RWPE1 (cell line): ENCODE measurements at places on chromosomes 5 and 9.

DNA sequence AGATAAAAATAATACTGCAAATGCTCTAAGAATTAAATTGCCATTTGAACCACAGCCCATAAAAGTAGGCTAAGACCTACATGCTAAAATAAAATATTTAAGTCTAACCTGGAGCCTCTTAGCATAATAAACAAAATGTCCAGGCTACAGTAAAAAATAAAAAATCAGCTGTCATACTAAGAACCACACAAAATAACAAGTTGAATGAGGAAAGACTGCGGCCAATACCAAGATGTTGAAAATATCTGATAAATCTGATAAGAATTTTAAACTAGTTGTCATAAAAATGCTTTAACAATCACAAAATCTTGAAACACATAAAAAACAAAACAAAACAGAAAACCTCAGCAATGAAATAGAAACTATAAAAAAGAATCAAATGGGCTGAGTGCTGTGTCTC, 336.9 kb upstream of the MSX2 start:
- no peak for DNase-seq

DNA sequence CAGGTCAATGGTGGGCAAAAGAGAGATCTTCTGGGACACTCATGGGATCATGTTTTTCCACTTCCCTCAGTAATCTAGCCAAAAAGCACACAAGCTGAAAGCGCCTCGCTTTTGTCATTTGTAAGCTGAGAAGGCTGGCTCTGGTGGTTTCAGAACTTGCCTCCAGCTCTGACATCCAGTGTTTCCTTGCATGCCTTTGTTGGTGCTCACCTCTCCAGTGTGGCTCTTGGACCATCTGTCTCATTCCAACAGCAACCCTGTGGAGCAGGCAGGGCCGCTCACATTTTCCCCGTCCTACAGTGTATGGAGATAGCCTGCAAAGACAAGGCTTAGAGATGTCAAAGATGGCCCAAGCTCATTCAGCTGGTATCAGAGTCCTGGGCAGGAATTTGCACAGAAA, 160.8 kb upstream of the KLF4 start:
- DNase-seq, result no peak

GRCh38 chr9:125630436-125630835, 76.6 kb downstream of the MAPKAP1 start:
- no peak for DNase-seq

DNA sequence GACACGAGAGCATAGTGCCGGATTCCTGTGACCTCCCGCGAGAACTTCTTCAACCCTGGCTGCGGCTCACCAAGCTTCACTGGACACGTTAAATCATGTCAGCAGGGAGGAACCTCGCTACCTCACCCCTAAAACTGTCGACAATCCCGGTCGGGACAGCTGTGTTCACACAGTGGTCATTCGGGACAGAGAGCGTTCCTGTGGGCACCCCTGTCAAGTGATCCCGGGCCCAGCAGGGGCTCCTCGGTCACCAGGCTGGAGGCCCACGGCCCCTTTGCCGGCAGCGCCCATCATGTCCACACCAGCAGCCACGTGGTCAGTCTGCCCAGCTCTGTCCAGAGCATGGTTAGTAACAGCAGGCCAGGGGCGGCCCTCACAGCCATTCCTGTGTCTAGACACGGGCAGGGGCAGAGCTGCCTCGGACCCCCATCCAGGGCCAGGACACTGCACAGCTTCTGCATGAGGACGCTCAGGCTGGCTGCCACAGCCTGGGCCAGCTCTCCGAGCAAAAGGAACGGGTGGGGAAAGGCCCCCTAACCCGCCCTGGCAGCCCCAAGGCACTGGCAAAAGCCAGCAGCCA, 3.5 kb downstream of the INPP5E start:
- no peak for DNase-seq

DNA sequence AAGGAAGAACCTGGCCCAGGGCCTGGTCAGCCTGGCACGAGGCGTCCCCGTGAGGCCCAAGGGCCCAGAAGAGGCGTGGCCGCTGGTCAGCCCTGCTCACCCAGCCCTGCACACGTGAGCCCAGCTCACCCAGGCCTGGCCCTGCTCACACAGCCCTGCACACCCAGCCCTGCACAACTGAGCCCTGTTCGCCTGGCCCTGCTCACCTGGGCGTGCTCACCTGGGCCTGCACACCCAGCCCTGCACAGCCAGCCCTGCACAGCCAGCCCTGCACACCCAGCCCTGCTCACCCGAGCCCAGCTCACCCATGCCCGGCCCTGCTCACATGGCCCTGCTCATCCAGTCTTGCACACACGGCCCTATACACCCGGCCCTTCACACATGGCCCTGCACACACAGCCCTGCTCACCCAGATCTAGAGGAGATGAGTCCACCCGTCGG, 2.1 kb downstream of the ZDHHC11 start:
- no peak for DNase-seq

- no peak for DNase-seq
Observed at GRCh38 chr9:26597542-26598149, 295.0 kb downstream of the CAAP1 start.

DNA sequence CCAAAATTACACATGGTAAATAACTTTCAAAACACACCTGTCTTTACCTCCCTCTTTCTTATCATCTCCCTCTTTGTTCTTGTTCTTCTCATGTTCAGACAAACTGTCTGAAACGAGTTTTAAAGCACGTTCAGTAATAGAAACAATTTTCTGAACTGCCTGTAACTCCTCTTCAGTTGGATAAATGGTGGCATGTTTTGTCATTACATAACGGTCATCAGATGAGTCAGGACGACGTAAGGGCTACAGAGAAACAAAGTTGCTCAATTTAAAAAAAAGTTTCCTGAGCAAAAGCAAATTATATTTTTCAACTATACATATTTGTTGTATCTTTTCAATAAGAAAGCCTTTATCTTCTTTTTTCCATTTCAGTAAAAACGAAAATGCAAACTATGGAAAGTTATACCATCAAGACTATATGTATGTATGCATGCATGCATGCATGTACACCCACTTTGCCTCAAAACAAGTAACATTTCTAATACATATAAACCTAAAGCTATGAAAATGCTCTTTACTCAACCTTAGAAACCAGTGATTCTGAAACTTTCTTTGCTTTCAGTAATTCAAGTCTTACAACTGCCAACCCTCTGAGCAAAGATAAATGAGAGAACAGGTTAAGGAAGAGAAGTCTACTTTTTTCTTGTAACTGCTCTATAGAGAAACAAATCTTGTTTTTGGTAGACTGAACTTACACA, 56.0 kb downstream of the ZFR start:
- no peak for DNase-seq

DNA sequence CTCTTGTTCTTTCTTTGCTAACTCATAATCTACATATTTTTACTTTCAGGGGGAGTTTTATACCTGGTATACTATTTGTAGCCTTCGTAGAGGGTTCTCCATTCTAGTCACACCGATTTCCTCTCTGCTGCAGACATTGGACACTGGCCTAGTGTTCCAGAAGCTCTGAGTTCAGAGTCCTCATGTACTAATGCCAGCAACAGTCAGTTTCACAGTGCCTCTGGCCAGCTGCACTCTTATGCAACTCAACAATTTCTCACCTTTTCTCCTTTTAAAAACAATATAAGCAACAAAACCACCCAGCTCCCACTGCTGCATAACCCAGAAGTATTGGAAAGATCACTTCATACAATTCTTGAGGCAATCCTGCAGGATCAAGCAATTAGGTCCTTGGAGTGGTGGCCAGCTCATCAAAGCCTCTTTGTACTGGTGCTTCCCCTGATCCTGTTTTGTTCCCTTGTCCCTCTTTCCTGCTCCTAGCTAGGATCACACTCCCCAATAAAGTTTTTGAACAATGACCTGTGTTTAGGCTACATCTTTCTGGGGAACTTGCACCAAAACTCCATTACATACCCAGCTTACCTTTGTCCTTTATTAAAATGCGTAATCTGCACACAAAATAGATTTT, 98.1 kb upstream of the TUT7 start:
- no peak for DNase-seq

- DNase-seq, result peak; percentile 91
Observed at GRCh38 chr5:74903165-74903787, 37.1 kb upstream of the FAM169A start.

- no peak for DNase-seq
Observed at GRCh38 chr5:83312663-83313062, 158.9 kb upstream of the VCAN start.

DNA sequence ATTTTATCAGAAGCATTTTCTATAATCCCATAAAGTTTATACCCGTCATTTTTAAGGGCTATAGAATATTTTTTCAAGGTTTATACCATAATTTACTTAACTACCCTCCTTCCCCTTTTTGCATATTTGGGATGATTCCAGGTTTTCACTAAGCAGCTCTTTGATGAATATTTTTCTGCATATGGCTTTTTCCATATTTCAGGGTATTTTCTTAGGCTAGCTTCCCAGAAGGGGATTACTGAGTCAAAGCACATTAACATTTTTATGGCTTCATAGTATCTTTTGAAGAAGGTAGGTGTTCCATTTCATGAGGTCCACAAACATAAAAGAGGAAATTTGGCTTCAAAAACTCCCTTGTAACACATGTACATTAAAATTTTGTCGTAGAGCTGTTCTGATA, 14.6 kb upstream of the COL15A1 start:
- no peak for DNase-seq

- DNase-seq, result no peak
Observed at GRCh38 chr5:54491326-54491725, 26.2 kb upstream of the SNX18 start.

GRCh38 chr9:133942206-133942975, 49.7 kb downstream of the VAV2 start:
- DNase-seq, result no peak

DNA sequence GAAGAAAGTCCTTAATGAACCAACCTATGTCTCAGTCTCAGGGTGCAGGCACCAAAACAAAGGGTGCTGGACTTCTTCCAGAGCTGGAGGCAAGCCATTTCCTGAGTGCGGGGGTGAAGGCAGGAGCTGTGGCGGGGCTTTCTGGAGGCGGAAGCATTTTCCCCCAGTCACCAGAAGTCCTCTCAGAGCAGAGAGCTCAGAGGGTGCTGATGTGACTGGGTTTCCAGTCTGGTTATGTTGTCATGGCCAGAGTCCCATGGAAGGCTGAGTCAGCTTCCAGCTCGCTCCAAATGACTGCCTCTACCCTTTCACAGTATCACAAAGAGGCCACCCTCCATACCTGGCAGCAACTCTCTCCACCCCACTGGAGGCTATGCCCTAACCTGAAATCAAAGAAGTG, 86.0 kb downstream of the TRPC7 start:
- no peak for DNase-seq

GRCh38 chr9:78115073-78115472, 83.5 kb upstream of the GNAQ start:
- DNase-seq, result no peak

DNA sequence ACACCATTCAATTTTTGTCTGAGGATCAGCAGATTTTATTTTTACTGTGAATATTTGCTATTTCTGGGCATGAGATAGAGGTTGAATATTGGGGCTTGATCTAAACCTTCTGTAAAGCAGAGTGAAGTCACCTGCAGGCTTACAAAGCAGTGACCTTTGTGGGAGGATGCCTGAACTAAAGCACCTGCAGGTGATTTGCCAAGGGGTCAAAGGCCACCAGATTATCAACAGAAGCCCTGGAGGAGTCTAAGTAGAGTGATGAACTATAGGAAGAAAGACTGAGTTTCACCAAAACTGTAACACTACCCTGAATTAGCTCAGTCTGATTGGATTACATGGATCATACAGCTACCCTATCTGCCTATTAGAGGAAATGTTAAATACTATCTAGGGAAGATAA, 144.3 kb upstream of the PRLR start:
- no peak for DNase-seq

- DNase-seq, result no peak
Observed at GRCh38 chr9:111969061-111969460, 72.4 kb downstream of the UGCG start.

DNA sequence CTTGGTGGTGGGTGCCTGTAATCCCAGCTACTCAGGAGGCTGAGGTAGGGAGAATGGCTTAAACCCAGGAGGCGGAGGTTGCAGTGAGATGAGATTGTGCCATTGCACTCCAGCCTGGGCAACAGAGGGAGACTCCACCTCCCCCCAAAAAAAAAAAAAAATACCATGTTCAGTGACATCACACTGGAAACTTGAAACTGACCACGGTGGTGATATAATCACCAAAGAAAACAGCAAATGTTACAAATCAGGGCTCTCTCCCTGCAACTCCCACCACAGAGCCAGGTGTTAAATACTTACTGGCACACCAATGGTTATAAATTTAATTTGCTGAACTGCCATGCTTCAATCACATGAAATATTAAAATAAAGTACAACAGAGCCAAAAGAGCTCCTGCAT, 81.4 kb downstream of the ZNF608 start:
- DNase-seq, result no peak
